ENCODE measurements at places on chromosomes 7 and 10.
A peak's percentile ranks its signal among the peaks of the same experiment; 100 is the strongest.

DNA sequence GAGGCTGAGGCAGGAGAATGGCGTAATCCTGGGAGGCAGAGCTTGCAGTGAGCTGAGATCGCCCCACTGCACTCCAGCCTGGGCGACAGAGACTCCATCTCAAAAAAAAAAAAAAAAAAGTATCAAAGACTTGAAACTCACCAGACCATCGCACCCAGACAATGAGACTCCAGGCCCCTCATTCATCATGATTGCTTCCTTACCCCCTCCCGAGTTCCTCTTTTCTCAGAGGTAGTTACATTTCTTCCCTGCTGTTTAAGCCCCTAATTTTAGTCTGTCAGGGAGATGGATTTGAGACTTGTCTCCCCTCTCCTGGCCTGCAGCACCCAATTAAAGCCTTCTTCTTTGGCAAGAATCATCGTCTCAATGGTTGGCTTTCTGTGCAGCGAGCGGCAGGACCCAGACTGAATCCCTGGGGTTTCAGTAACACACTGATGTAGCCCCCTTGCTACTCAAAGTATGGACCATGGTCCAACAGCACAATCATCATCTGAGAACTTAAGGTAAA is 19.4 kb upstream of the TPST1 start:
- no peak for DNase-seq

DNA sequence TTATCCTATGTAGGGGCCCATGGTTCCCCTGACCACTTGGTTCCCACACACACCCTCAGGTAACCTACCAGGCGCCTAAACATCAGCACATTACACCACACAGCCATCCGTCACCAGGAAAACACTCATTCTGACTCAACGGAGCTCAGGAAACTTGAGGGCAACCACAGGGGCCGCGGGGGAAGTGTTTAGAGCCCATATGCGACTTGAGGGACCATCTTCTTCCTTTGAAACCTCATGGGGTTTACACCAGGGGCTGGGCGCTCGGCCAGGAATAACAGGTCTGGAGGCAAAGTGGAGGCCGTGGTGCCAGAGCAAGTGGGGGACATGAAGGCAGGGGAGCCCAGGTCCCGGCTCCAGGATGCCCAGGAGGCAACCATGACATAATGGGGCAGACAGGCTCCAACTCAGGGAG is 1.5 kb downstream of the STX1A start:
- DNase-seq = no peak

DNA sequence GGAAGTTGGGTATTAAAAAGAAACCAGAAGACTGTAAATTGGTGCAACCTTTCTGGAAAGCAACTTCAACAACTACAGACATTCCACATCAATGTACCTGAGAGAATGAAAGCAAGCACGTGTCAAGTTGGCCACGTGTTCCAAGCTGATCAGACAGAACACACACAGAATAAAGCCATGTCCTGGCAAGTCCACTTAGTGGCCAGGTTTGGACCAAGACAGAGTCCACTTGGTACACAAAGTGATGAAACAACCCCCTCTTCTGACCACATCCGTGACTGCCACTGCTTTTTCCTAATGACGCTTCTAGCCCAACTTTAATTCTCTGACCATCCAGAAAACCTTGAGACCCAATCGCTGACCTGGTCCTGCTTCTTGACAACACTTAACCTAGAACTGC is 109.4 kb downstream of the ABLIM1 start:
- DNase-seq = no peak

- peak; percentile 71 for DNase-seq
Measured at GRCh38 chr10:131905603-131906268, 4.9 kb downstream of the PPP2R2D start.

DNA sequence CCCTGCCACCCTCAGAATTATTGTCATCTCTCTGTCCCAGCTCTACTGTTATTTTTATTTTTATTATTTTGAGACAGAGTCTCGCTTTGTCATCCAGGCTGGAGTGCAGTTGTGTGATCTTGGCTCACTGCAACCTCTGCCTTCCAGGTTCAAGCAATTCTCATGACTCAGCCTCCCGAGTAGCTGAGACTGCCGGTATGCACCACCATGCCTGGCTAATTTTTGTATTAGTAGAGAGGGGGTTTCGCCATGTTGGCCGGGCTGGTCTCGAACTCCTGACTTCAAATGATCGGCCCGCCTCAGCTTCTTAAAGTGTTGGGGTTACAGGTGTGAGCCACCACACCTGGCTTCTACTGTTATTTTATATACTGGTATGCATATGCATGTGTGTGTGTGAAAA is 11.0 kb downstream of the CALHM2 start:
- DNase-seq = no peak

Measured in aorta (tissue), 5 donors.